CD8-positive, alpha-beta memory T cell (primary cell): ENCODE measurements at places on chromosomes 16 and 17. TPM values are rescaled to one million over a fixed set of nuclear protein-coding genes. Genes with fewer than 3 reads are reported as not detected.
A peak's percentile ranks its signal among the peaks of the same experiment; 100 is the strongest.

Gene C16orf92
- total RNA-seq, result not detected

Gene RGS9
- 2.6 TPM for total RNA-seq

Gene KRT33A
- total RNA-seq, result not detected

Gene IKZF3
- total RNA-seq, result 119 TPM

Gene HNF1B
- 0.22 TPM for total RNA-seq

Gene OTOP2
- total RNA-seq, result not detected

Gene RPRML
- total RNA-seq, result not detected

Gene EFNB3
- total RNA-seq, result not detected

Gene SDR42E2
- 0.11 TPM for total RNA-seq

Gene DNAH17
- total RNA-seq, result not detected

Gene SP6
- total RNA-seq, result 0.07 TPM

GRCh38 chr16:81444448-81445121 lies at the start of gene CMIP:
TSS of gene CMIP (plus strand) at chr16:81444808.
- peak within 1 kb of the TSS; percentile 84 for H3K27ac ChIP-seq
- H3K36me3 ChIP-seq, result no peaks in the 10 kb centered on the region
- H3K4me1 ChIP-seq, result peaks cover 45% of the 10 kb centered on the region
- DNase-seq, result peak; percentile 76
- peak within 1 kb of the TSS; percentile 81 for H3K4me3 ChIP-seq

GRCh38 chr17:79760197-79760906 lies 17.6 kb upstream of the CBX2 start:
- no peaks in the 10 kb centered on the region for H3K36me3 ChIP-seq
- no peaks in the 10 kb centered on the region for H3K27me3 ChIP-seq
- H3K27ac ChIP-seq, result no peak overlapping the region
- no peak for DNase-seq
- H3K4me1 ChIP-seq, result no peaks in the 10 kb centered on the region
- no peak overlapping the region for H3K4me3 ChIP-seq

- H3K4me1 ChIP-seq, result peaks cover 26% of the 10 kb centered on the region
- no peaks in the 10 kb centered on the region for H3K27me3 ChIP-seq
- H3K36me3 ChIP-seq, result peaks cover 17% of the 10 kb centered on the region
Observed at GRCh38 chr16:15672514-15673167, 22.6 kb downstream of the NDE1 start.

- H3K27ac ChIP-seq, result no peak overlapping the region
- H3K36me3 ChIP-seq, result no peaks in the 10 kb centered on the region
- peaks cover 41% of the 10 kb centered on the region for H3K4me1 ChIP-seq
- DNase-seq, result no peak
- H3K27me3 ChIP-seq, result no peaks in the 10 kb centered on the region
Observed at GRCh38 chr16:17452922-17453321, 17.8 kb downstream of the XYLT1 start.

DNA sequence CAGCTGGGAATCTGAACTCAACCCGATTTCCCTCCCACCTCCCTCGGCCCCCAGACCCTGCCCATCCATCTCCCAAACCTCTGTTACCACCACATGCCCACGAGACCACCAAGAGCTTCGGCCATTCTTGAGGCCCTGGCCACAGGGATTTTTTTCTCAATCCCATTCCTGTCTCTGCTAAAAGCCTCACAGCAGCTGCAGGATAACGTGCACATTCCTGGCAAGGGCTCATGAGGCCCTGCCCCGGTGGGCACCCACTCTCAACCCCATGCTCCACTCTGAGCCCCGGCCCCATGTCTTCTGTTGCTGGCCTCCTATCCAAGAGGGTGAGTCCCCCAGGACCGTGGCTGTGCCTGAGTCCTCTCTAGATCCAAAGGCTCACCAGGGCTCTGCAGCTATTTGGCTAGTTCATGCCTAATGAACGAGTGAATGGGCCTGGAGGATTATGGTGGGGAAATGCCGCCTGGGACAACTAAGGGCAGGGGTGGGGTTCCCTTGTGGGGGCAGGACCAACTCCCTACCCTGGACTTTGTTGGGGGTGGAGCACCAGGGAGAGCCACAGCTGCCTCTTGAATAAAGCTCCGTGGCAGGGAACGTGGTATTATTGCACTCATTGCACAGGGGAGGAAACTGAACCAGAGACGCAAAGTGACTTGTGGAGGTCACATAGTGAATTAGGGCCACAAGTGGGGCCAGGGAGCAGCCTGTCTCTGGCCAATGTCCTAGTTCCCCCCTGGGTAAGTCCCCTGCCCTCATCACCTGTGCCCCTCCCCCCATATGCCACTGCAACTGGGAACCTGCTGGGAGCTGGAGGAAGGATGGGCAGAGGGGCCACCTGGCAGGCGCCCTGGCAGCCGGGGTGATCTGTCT lies 113.8 kb upstream of the SMURF2 start:
- H3K27me3 ChIP-seq, result no peaks in the 10 kb centered on the region
- H3K4me3 ChIP-seq, result no peak overlapping the region
- H3K36me3 ChIP-seq, result no peaks in the 10 kb centered on the region
- H3K27ac ChIP-seq, result no peak overlapping the region
- H3K4me1 ChIP-seq, result peaks cover 22% of the 10 kb centered on the region

DNA sequence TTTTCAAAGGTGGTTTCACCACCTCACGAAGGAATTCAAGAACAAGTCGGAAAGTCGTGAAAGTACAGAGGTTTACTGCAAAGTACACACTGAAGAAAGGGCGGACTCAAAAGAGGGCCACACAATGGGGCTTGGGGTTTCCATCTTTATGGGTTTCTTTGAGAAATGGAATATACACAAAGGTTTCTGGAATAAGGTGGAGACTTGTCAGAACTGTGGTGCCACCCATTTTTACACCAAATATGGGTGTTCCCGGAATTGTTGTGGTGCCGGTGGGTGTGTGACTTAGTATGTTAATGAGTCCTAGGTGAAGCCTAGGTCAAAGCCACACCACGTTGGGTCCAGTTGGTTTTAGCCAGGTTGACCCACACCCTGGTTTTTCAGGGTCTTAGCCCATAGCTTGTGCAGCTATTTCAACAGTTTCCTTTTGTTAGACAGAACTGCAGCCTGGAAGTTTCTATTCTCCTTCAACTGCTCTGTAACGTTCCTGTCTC lies 567 bp upstream of the GCSH start:
- no peak for DNase-seq
- no peaks in the 10 kb centered on the region for H3K27me3 ChIP-seq
- H3K36me3 ChIP-seq, result no peaks in the 10 kb centered on the region
- H3K27ac ChIP-seq, result peak overlapping the region; percentile 13
- peak overlapping the region; percentile 3 for H3K4me3 ChIP-seq

DNA sequence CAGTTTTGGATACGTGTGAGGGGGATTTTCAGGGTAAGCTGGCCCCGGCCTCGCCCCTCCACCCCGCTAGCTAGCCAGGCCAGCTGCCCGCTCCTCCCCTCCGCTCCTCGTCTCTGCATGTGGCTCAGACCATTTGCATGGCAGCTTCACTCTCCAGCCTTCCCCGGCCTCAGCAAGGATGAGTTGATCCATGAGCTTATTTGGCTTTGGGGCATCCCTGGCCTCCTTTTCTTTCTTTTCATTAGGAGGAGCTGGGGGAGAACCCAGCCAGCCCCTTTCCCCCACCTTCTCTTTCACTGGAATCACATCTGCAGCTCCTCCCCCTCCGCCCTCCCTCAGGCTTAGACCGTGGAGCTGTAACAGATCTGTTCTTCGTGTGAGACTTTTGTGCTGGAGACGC lies 30.7 kb downstream of the ELAC2 start:
- H3K27me3 ChIP-seq, result no peaks in the 10 kb centered on the region
- peaks cover 6% of the 10 kb centered on the region for H3K4me1 ChIP-seq
- no peaks in the 10 kb centered on the region for H3K36me3 ChIP-seq

DNA sequence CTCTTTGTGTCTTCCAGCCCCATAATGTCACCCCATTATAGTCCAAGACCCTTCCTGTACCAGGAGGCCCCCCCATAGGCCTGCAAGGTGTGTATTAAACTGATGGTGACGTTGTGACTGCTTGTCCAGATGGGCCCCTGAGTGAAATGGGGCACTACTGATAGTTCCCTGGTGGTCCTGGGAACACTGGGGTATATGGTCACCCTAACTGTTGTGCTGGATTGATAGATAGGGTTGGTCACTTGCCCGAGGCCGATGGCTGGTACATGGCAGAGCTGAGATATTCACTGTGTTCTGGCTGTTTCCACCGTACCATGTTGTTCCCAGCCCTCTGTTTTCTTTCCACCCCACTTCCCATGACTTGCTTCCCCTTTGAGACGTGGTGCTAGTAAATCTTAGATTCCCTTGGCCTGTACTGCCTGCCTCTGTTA lies 4.3 kb downstream of the CNP start:
- H3K27ac ChIP-seq, result no peak overlapping the region
- no peaks in the 10 kb centered on the region for H3K27me3 ChIP-seq
- peaks cover 20% of the 10 kb centered on the region for H3K36me3 ChIP-seq

DNA sequence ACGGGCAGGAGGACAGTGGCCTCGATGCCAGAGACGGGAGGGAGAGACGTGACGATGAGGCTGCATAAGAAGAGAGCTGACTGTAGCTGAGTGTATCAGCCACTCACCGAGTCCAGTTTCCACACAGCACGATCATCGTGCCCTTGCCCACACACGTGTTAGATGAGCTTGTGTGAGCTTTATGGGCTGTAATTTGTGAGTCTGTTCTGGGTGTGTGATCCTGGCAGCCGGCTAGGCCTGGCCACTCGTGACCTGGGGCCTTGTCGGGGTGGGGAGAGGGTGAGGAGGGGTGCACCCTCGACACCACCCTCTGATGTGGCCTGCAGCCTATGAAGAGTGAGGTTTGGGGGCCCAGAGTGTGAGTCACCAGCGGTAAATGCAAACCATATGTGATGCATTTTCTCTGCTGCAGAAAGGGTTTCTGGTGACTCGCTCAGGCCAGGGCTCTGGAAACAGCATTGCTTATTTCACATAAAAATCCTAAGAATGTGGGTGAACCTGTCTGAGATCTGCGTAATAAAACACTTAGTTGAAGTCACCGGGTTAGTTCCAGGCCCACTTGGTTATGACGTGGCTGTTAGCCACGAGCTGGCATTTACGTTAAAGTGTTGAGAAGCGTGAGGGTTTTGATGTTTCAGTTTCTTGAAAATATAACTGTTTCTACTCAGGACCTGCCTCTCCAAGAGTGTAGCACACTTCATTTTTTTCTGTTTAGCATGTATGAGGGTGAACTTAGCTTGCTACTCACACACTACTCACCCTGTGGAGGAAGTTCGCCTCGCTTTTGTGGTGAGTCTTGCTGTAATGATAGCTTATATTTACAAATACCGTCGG lies 4.2 kb downstream of the METRNL start:
- peaks cover 46% of the 10 kb centered on the region for H3K4me1 ChIP-seq
- DNase-seq, result peak; percentile 50
- H3K4me3 ChIP-seq, result no peak overlapping the region
- H3K27ac ChIP-seq, result peak overlapping the region; percentile 38

DNA sequence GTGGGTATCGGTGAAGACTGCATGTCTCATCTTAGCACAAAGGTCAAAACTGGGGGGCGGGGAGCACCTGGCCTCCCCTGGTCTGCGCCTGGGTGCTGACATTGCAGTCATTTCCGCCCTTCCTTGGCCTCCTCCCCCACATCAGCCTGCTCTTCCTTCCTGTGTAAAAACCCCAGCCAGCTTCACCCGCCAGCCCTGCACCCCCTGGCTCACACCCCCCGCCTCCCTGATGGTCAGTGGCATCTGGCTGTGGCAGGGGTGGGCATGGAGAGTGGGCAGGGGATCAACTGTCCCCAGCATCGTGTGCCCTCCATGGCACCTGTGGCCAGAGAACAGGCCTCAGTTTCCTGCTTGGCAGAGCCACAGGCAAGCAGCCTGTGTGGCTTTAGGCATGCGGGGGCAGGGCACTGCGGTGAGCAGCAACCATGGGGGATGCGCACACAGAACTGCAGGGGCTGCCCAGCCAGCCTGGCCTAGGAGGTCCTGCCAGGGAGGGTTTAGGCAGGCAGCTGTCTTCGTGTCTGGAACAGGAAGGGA lies 26.5 kb upstream of the LASP1NB start:
- peaks cover 27% of the 10 kb centered on the region for H3K36me3 ChIP-seq
- no peaks in the 10 kb centered on the region for H3K27me3 ChIP-seq
- peak overlapping the region; percentile 60 for H3K4me3 ChIP-seq
- DNase-seq, result peak; percentile 85
- peak overlapping the region; percentile 66 for H3K27ac ChIP-seq
- H3K4me1 ChIP-seq, result peaks cover 84% of the 10 kb centered on the region

DNA sequence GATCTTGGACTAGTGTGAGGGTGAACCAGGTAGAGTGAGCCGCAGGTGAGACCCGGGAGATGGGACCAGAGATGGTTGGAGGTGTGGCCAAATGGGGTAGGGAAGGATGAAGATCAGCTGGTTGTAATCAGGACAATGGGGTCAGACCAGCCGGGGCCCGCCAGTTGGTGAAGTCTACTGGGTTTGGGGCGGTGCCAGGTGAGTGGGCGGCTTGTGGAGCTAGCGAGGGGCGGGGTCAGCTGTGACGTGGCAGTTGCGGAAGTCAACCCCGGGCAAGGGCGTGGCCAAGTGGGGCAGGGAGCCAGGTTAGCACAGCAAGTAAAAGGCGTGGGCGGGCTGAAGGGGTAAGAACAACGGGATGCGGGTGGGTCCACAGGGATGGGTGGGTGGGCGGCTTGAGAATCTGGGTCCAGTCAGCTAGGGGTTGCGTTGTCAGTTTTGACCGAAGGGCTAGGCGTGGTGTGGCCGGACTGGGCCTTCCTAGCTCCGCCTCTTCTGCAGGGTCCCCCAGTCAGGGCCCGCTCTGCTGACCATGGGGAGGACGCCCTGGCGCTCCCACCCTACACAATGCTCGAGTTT lies 25.5 kb upstream of the ALKBH5 start:
- H3K36me3 ChIP-seq, result no peaks in the 10 kb centered on the region
- peak overlapping the region; percentile 51 for H3K4me3 ChIP-seq
- peak overlapping the region; percentile 14 for H3K27ac ChIP-seq
- peaks cover 7% of the 10 kb centered on the region for H3K4me1 ChIP-seq

- no peak overlapping the region for H3K4me3 ChIP-seq
- no peaks in the 10 kb centered on the region for H3K4me1 ChIP-seq
- no peaks in the 10 kb centered on the region for H3K36me3 ChIP-seq
- no peak overlapping the region for H3K27ac ChIP-seq
- no peaks in the 10 kb centered on the region for H3K27me3 ChIP-seq
Observed at GRCh38 chr16:72928090-72928981, 119.6 kb downstream of the ZFHX3 start.

DNA sequence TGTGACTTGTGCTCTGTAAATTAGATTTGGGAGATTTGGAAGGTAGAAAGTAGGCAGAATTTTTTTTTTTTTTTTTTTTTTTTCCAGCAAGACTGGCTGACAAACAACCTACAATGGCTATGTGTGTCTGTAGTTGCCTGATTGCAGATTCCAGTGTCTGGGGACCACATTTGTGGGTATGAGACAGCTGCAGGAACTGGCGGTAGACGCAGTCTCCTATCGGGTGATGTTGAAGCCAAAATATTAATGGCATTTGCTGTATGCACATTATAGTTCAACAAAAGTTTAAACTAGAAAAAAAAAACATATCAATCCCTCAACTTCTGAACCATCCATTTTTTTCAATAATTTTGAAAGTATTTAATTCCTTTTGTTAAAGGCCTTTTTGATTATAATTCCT lies 665.2 kb downstream of the TOX3 start:
- no peak overlapping the region for H3K27ac ChIP-seq
- no peak for DNase-seq
- H3K4me1 ChIP-seq, result no peaks in the 10 kb centered on the region
- no peaks in the 10 kb centered on the region for H3K36me3 ChIP-seq

DNA sequence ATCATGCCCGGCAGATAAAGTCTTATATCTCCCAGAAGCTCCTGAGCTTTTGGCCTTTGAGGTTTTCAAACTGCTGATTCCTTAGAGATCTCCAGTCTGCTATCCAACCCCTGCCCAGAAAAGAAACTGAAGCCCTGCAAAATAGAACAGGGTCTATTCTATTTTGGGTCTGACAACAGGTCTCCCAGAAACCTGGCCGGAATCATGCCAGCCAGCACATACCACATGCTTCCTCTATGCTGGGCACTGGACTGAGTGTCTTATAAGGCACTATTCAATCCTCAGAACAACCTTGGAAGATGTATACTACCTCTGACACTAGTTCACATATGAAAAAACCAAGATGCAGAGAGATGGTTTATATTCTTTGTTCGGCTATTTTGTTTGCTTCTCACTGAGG lies 21.3 kb upstream of the GFOD2 start:
- H3K27ac ChIP-seq, result no peak overlapping the region
- no peaks in the 10 kb centered on the region for H3K27me3 ChIP-seq
- peaks cover 16% of the 10 kb centered on the region for H3K36me3 ChIP-seq
- no peak overlapping the region for H3K4me3 ChIP-seq
